ENCODE measurements at places on chromosomes 13 and 19.

- DNase-seq: no peak
Measured at GRCh38 chr13:72653506-72653905, 73.9 kb downstream of the MZT1 start.

DNA sequence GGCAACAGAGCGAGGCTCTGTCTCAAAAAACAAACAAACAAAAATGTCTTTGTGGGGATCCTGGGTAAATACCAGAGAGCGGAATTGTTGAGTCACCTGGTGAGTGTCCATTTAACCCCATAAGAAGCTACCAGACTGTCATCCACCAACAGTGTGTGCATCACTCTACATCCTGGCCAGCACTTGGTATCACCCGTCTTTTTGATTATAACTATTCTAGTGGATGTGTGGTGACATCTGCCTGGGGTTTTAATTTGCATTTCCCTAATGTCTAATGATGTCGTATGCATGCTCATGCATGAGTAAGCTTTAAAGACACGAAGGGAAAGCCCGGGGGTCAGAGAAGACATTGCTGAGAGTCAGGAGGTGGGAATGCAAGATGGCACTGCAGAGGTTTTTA lies 126.7 kb upstream of the MRI1 start:
- no peak for DNase-seq

GRCh38 chr13:53622456-53622855 lies 593.8 kb downstream of the OLFM4 start:
- DNase-seq: no peak

DNA sequence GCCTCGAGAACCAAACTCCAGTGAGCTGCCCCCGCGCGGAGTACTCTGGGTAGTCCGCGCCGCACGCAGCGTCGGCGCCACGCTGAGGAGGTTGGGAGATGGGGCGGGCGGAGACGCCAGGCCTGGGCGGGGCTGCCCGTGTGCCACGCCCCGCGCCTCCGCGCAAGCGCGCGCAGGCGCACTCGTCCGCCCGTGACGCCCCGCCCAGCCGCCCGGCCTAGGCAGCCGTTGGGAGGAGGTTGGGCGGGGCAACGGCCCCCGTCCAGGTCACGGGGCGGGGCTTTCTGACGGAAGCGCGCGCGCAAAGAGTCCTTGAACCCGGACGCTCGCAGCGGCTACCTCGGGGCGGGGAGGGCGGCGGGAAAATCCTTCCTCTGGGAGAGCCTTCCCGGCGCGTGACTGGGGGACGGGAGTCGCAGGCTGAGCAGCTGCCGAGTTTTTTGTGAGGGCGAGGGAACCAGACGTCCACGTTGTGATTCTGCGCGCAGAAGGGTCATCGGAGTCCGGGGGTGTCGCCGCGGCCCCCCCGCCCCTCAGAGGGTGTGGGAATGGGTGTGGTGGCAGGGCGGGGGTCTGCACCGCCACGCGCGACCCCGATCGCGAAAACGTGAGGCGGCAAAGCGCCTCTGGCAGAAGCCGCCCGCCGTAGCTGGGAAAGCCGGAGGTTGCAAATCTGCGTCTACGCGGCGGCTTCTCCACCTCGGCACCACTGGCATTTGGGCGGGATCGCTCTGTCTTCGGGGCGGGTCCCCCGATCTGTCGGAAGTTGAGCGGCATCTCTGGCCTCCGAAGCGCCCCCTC lies at the start of gene MED26:
Gene MED26, minus strand, starts transcription at position 22 of the 801 bp plus-strand sequence. CDS start 261 bp downstream, outside the sequence.
- DNase-seq: peak; percentile 95

GRCh38 chr13:33034882-33035520 lies 18.8 kb downstream of the KL start:
- no peak for DNase-seq

GRCh38 chr13:60028021-60028420 lies 135.7 kb downstream of the DIAPH3 start:
- no peak for DNase-seq

DNA sequence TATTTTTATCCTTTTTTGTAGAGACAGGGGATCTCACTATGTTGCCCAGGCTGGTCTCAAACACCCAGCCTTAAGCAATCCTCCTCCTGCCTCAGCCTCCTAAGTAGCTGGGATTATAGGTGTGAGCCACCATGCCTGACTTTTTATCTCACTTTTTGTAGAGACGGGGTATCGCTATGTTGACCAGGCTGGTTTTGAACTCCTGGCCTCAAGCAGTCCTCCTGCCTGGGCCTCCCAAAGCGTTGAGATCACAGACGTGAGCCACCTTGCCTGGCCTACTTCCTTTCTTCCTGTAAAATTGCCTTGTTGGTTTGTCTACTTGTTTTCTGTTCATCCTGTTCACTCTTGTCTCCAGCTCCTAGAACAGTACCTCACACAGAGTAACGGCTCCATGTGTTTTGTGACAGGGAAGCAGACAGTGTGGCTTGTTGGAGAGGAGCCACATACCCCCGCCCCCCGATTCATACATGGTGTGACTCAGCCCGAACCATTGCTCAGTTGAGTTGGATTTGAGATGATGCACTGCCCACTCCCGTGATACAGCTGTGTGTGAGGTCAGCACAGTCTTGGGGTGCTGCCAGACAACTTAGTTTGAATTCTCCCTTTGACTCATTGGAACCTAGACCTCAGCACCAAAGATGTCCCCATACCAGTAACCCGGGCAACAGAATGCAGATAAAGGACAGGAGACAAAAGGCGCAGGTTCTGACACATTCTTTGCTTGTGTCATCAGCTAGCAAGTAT lies 34.2 kb downstream of the GPR42 start:
- DNase-seq: peak; percentile 77

DNA sequence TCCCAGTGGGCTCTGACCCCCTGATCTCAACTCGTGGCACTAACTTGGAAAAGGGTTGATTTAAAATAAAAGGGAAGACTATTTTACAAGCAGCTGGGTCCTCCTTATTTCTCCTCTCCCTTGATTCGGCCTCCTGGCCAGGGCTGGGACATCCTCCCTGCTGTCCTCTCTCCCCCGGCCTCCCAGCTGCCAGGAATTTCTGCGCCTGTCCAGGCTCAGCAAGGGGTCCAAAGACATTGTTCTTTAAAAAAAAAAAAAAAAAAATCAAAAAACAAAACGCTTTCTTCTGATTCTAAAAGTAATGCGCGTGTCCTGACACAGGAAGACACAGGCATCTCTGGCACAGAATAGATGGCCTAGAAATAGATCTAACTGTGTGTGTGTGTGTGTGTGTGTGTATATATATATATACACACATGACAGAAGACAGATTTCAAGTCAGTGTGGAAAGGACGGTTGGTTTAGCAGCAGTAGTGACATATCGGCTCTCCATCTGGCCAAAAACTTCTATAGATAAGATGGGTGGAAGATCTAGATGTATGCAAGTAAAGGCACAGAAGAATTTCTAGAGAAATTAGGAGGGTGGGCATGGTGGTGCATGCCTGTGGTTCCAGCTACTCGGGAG lies 12.3 kb upstream of the LENG8 start:
- no peak for DNase-seq

DNA sequence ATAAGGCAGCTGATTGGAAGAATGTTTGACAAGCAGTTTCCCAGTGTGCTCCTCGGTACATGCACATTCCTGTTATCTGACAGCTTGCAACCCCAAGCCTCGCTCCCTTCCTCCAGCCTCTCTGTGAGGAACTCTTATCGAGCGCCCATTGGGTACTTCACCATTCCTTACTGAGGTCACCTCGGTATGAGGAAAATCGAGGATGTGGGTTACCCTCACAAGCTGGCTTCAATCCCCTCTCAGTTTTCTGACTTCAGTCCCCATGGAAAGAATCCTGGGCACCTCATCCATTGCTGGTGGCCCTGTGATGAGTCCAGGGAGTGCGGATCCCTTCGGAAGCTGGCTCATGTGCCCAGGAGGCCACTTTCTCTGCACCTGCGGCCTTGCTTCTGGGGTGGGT lies 17.3 kb downstream of the TEX29 start:
- no peak for DNase-seq

- no peak for DNase-seq
Measured at GRCh38 chr19:42097461-42097860, 21.5 kb downstream of the ZNF574 start.

DNA sequence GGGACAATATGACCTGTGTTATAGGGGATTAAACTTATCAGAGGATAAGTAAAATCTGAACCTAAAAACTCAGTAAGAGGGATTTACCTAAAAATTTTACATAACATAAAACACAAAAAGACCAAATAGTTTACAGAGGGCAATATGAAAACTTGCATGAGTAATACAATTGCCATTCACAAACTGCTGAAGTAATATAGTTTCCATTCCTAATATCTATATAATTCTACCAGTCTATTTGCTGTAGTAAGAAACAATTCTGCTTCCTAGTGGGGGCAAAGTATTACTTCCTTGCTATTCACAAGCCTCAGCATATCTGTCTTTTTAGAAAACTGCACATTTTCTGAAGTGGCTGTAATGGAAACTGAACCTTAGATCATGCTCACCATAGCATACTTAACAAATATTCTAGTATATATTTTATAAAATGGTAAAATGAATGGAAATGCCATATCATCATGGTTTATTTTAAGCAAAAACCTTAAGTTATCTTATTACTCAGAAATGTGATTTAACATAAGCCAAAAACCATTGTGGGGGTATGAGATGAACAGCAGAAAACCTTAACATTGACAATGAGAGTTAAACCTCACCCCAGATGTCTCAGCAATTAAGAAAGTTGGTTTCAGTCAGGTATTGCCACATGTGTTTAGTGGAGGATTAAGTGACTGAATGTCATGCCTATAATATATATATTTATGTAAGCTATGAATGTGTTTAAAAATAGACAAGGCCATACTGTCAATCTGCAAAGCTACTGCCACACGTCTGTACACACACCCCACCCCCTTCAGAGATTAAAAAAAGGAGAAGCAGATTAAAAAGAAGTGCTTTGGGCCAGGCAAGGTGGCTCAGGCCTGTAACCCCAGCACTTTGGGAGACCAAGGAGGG lies 136.8 kb downstream of the MIPEP start:
- DNase-seq: no peak

- DNase-seq: no peak
Measured at GRCh38 chr19:48962849-48963165, 2.3 kb upstream of the FTL start.
